NCI-H460 (cell line): ENCODE measurements at places on chromosomes 2 and 18.

GRCh38 chr2:104965900-104966299 is 72.0 kb upstream of the MRPS9 start:
- DNase-seq: no peak

- no peak for DNase-seq
Observed at GRCh38 chr18:37676276-37676675, 110.7 kb upstream of the CELF4 start.

- DNase-seq: no peak
Observed at GRCh38 chr2:171163261-171163660, 2.6 kb upstream of the TLK1 start.

GRCh38 chr2:88261725-88262124 is 91.6 kb downstream of the THNSL2 start:
- DNase-seq: no peak

GRCh38 chr2:237693291-237693994 is 66.1 kb downstream of the LRRFIP1 start:
- no peak for DNase-seq

DNA sequence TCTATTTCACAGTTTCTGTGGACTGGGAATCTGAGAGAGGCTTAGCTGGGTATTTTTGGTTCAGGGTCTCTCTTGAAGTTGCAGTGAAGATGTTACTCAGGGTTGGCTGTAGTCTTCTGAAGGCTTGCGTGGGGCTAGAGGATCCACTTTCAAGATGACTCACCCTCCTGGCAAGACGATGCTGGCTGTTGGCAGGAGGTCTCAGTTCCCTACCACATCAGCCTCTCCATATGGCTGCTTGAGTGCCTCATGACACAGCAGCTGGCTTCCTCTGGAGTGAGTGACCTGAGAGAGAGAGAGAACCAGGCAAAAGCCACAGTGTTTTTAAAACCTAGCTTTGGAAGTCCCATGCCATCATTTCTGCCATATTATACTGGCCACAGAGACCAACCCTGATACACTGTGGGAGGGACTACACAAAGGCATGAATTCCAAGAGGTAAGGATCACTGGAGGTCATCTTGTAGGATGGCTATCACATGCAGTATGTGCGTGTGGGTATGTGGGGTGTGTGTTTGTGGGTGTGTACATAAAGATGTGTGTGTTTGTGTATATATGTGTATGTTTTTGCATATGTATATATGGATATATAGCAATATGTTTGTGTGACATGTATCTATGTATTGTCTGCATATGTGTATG is 25.1 kb downstream of the DNPEP start:
- DNase-seq: no peak

GRCh38 chr2:230356084-230356483 is 29.1 kb downstream of the SP140L start:
- DNase-seq: no peak

DNA sequence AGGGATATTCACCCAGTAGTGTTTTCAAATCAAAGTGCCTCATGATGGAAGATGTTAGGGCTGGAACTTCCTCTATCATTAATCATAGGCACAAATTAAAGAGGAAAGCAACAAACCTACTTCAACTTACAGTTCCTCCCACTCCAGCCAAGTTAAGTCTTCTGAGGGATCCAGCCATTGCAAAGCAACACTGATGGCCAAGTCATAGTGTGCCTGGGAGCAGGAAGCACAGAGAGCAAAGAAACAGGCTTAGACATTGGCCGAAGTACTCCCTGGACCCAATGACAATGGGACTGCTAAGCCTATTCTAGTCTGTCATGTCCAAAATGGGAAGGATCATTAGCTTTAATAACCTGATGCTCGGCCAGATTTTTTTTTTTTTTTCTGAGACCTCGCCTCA is 7.0 kb downstream of the C2orf80 start:
- no peak for DNase-seq

DNA sequence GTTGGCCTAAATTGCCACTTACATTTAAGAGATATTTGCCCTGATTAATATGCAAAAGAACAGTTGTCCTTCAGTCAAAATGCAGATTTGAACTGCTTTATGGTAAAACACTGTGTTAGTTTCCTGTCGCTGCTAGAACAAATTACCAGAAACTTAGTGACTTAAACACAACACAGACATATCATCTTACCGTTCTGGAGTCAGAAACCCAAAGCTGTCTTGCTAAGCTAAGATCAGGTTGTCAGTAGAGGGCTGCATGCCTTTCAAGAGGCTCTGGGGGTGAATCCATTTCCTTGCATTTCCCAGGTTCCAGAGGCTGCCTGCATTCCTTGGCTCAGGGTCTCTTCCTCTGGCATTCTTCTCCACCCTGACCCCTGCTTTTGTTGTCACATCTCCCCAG is 149.5 kb downstream of the FAM161A start:
- no peak for DNase-seq

- no peak for DNase-seq
Observed at GRCh38 chr2:177285892-177286715, 21.6 kb upstream of the NFE2L2 start.

GRCh38 chr2:207674826-207675225 is 36.6 kb upstream of the CCNYL1 start:
- DNase-seq: no peak

DNA sequence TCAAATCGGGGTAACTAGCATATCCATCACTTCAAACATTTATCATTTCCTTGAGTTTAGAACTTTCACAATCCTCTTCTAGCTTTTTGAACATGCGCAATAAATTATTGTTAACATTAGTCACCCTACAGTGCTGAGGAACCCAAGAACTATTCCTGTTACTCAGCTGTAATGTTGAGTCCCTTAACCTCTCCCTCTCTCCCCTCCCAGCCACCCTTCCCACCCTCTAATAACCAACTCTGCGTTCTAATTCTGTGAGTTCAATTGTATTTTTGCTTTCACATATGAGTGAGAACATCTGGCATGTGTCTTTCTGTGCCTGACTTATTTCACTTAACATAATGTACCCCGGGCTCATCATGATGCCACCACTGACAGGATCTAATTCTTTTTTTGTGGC is 78.6 kb upstream of the RANBP2 start:
- peak; percentile 29 for DNase-seq

- DNase-seq: no peak
Observed at GRCh38 chr2:134845719-134846118, 7.3 kb downstream of the ACMSD start.

DNA sequence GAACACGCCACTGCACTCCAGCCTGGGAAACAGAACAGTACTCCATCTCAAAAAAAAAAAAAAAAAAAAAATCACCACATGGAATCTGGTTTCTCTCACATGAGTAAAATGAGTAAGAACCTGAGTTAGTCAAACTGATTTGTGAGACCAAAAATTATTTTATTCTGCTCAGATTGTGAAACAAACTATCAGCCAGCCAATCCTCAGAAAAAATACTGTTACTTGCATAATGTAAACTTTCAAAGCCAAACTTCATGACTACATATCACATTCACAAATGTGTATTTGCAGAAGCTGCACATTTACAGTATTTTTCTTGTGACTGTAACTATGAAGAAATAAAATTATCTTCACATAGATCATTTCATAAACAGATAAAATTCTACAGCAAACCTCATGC is 23.2 kb downstream of the SUMO1 start:
- DNase-seq: no peak

DNA sequence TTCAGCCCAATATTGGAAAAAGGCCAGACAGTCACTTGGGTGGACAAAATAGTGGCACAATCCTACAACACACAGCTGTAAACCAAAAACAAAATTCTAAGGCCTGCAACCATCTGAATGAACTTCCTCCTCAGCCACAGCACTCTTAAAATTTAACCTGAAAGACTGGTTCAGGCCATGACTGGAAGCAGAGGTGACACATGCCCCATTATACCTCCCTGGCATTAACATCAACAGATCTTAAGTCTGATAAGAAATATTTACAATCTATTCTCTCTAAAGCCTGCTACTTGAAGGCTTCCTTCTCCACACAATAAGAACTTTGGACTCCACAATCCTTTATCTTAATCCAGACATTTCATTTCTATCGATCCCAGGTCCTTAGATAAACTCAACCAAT is 192.4 kb upstream of the LRP1B start:
- DNase-seq: no peak

GRCh38 chr2:8753609-8754008 is 71.8 kb downstream of the ID2 start:
- DNase-seq: no peak

- DNase-seq: no peak
Observed at GRCh38 chr2:10768063-10768507, 44.5 kb downstream of the PDIA6 start.

DNA sequence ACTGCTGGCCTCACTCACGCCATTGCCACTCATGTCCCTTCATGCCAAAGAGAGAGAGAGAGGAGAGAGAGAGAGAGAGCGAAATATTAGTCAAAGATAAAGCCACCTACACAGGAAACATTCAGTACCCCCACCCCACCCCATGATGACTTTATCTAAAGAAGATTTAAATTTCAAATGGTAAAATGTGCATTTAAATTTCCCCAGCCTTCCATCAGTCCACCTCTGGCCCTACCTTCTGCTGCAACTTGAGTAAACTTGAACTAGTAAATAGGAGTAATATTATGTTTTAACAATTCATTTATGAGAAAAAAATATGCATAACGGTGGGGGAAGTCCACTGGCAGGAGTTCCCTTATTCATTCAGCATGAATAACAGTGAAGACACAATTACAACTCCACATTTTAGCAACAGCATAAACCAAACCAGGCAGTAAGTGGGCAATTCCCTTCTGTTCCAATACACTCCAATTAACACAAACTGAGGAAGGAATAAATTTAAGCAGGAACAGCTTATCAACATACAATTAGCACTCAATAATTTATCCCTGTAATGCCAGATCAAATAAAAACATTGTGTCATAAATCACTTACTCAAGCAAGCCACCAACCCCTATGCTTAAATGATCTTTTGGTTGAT is 264.2 kb downstream of the LNPK start:
- no peak for DNase-seq

- DNase-seq: no peak
Observed at GRCh38 chr2:191178806-191179514, 28.2 kb upstream of the STAT4 start.

DNA sequence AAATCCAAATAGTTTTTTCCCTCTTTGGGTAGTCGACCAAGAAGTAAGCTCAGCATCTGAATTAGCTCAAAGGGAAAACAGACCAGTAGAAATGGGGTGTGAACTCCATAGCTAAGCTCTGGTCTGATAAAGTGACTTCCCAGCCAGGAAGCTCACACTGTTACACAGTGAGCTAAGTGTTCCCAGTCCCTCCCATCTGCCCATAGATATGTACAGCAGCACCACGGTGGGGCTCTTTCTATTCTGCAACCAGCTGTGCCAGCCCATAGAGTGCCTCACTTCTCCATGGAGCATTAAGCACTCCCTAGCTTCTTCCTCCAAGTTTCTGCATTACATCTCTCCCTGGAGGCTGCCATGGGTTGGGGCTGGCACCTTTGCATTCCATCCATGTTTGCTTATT is 27.6 kb upstream of the NEMP2 start:
- no peak for DNase-seq

GRCh38 chr2:239146741-239147181 is 254.1 kb downstream of the HDAC4 start:
- DNase-seq: no peak

DNA sequence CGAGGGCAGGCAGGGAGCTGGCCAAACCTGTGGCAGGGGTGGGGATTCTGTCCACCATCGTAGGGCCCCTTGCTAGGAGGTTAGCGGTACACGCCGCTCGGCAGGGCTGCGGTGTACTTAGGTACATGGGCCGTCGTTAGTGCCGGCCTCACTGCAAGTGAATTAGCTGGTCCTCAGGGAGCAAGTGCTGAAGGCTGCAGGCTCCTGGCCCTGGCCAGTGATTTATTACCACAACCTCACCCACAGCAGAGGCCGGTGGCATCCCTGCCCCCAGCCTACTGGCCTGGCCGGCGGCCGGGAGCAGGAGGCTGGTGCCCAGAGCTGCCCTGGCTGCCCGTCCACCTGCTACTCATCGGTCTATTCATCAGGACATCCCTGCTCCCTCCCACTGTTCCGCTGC is 19.6 kb upstream of the PTMA start:
- no peak for DNase-seq

DNA sequence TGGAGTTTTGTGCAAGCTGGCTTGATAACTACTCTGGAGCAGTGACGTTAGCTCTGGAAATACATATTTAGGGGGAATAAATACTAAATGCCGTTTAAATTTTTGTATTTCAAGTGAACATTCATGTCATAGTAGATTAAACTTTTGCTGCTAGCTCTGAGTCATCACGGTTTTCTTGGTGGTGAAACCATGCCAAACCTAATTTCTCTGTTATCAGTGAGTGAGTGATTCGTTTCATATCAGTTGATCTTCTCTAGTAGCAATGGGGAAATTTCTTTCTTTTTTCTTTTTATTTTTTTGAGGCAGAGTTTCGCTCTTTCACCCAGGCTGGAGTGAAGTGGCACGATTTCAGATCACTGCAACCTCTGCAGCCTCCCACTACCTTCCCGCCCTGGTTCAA is 211.1 kb downstream of the PTPRM start:
- no peak for DNase-seq

DNA sequence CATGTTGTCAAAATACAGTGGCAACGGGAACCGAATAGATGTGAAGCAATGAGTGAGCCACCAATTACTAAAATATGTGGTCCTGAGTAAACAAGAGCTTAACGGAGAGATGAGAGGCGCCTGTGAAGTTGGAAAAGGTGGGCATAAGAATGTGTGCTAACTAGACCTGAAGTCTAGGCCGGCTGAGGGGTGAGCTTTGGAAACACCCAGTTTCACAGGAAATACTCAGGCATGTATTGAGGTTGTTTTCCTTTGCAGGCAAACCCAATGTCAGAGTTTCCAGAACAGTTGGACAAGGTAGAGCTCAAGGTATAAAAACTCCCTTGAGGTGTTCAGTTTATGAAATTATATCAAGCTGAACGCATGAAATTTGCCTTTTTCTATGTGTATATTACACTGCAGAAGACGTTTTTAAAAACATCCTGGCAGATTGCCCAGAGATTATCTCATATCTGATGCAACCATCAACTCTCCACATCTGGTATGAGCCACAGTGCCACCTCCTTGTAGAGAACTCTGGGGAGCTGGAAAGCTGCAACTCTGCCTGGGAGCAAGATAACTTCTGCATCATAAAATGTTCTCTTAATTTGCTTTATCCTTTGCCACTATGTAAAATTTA is 3.9 kb upstream of the WDSUB1 start:
- peak; percentile 77 for DNase-seq

GRCh38 chr2:214031566-214031965 is 379.3 kb upstream of the VWC2L start:
- DNase-seq: no peak

- DNase-seq: no peak
Observed at GRCh38 chr2:196520605-196521004, 118.9 kb upstream of the CCDC150 start.

DNA sequence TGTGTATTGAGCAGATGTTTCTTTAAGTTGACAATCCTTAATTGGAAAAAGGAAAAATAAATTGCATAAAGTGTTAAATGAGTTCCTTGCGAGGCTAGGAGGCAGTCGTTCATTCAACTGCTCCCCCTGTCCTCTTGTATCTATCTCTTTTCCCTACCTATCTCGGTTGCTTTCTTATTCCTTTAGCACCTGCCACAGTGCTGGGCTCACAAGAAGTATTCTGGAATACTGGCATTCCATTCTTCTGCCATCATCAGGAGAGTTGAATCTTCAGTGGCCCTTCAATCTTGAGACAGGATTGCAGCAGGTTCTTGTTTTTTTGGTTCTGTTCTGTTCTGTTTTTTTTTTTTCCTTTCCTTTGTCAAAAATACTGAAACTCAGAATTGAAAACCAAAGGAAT is 143.1 kb upstream of the AQP4 start:
- no peak for DNase-seq

GRCh38 chr2:158120664-158121641 is 19.3 kb downstream of the UPP2 start:
- DNase-seq: no peak

- peak; percentile 6 for DNase-seq
Observed at GRCh38 chr18:68847219-68847837, 49.4 kb downstream of the CCDC102B start.
